ENCODE measurements at places on chromosomes 11 and 22. TPM values are rescaled to one million over a fixed set of nuclear protein-coding genes. Genes with fewer than 3 reads are reported as not detected.

GRCh38 chr22:22546490-22546889 lies 12.6 kb downstream of the PRAME start:
- DNase-seq: no peak

DNA sequence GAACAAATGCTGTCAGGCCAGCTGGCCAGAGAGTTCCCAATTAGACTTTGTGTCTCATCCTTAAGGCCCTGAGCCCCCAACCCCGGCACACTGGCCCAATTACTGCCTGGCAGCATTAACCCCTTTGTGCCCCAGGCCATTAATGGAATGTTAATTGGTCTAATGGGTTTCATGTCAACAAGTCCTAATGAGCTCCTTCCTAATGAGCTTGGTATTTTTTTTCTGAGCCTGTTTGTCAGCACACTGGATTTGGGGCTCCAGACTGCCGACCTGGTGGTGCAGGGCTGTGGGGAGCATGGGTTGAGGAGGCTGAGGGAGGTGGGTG lies 148.8 kb downstream of the FEZ1 start:
- DNase-seq: peak; percentile 11

- DNase-seq: no peak
Observed at GRCh38 chr11:56885177-56885576, 103.5 kb upstream of the OR5AK2 start.

GRCh38 chr11:76987203-76987602 lies 47.0 kb upstream of the B3GNT6 start:
- no peak for DNase-seq

- no peak for DNase-seq
Observed at GRCh38 chr11:118846181-118846935, 37.3 kb upstream of the CXCR5 start.

DNA sequence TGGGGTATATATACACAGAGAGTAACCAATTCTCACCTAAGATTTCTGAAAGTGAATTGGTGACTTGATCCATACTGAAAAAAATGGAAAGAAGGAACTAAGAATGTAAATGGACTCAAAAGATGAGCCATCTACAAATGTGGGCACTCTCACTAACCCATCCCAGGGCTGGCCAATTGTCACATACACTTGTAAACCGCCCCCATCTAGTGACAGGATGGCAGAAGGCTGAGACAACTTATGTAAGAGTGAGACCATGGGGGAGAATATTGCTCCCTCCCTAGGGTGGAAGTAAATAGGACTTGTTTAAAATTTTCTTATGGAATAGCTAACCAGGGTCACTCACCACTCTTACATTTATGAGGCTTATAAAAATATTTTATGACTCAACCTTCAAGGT lies 377.1 kb upstream of the ISX start:
- DNase-seq: no peak

GRCh38 chr22:44293876-44294275 lies 18.9 kb downstream of the SHISAL1 start:
- no peak for DNase-seq

DNA sequence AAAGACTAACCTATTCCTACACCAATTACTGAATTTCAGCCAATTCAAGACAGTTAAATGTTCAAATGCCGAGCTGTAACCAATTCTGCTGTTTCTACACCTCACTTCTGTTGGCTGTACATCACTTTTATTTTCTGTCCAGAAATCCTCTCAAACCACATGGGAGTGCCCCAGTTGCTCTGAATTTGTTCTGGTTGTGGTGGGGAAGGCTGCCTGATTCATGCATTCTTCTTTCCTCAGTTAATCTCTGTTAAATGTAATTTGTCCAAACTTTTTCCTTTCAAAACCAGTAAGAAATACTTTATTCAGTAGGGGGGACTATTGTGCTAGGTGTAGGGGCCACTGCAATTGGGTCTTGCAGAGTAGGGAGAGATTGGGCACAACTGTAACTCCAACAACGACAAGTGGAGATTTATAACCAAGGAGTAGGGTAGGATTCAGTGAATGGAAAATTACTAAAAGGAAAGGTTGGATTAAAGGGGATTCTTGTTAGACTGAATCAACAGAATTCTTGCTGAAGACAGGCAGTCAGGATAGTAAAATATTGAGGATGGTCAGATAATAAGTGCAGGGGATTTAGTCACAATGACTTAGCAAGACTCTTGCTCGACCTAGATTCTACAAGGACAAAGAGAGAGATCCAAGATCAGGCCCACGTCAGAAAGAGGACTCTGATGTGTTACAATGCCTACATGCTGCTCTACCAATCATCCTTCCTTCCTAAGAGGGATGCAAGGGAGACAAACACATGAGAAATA lies 593.5 kb upstream of the FAT3 start:
- DNase-seq: no peak

Gene CAVIN3
- total RNA-seq: 31.1 TPM
